Kidney glomerular epithelial cell (primary cell): ENCODE measurements at places on chromosomes 6 and 20.
A peak's percentile ranks its signal among the peaks of the same experiment; 100 is the strongest.

- DNase-seq = no peak
Observed at GRCh38 chr6:36650848-36651478, 27.6 kb upstream of the CDKN1A start.

DNA sequence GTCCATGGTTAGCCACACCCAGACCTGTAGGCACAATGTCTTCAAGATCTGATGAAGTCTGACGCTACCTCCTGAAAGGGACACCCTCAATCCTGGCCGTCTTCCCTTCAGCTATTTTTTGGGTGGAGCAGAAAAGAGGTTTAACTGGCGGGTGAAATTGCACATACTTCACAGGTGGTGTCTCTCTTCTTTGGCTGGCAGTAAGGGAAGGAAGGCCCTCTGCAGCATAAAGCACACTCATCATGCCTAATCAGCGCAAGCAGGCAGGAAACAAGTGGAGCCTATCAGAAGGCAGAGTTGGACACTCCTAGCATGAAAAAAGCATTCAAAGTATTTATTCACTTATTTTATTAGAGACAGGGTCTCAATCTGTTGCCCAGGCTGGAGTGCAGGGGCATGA lies 32.9 kb downstream of the PNLDC1 start:
- no peak for DNase-seq

DNA sequence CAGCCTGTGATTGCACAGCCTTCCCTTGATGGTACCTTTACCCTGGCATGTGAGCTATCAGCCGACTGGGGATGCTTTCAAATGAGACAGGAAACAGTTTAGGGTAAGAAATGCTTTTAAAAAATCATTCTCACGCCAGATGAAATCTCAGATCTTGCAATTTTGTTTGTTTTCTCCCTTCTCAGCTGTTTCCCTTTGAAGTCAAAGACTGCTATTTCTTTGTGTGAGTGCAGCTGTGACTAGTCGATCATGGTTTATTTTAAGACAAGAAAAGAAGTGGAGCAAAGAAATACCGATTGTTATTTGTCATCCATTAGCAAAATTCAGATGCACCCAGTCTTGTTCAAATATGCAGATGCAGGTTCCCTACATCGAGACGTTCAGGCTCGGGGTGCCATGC lies 489.7 kb downstream of the QKI start:
- no peak for DNase-seq

GRCh38 chr20:45612314-45612713 lies 17.2 kb upstream of the WFDC10A start:
- no peak for DNase-seq

DNA sequence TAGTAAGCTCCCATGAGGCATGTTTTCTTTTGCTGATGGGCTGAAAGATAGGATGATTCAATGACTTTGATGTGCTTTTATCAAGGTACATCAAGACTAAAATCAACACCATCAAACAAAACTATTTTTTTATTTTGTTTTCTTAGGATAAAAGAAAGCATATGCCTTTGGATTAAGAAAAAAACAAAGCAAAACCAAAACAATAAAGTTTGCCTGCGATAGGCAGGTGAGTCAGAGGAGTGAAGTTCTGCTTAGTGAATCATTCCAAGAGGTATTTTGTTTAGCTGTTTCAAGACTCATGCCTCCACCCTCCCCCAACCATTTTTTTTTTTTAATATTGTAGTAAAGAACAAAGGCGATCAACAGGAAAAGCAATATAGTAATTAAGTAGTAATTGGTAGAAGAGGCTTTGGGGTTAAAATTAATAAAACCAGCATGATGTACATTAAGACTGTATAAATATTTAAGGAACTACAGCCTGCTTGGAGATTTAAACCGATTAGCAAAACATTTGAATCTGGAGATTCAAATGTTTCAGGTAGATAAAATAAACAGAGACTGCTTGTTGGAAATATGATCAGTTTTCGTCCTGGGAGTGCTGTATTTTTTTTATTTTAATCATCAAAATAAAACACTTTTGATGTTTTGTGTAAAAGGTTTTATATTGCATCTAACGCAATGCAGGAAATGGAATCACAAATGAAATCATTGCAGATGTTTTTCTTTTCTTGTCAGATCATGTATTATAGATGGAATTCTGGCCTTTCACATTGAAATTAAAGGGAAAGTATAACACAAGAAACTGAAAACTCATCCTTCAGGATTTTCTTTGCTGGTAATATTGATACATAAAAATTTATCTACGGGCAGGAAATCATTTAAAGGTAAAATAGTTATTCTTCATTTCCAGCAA lies 482.3 kb upstream of the MANEA start:
- peak; percentile 82 for DNase-seq

DNA sequence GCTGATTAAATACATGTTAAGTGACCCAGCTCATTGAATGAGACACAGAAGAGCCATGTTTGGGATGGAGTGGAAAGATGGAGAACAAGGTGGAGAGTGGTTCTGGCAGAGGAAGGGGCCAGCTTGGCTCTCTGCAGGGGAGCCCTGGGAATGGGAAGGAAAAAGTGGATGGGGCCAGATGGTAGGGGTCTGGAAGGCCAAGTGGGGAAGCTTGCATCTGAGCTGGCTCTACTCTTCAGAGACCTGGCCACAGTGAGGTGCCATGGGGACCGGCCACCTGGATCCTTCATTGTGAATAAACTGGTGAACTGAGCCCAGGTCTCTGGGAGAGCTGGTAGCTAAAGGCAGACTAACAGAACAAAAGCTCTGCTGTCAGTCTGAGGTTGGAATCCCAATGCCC lies 48.9 kb upstream of the SIRPA start:
- no peak for DNase-seq

DNA sequence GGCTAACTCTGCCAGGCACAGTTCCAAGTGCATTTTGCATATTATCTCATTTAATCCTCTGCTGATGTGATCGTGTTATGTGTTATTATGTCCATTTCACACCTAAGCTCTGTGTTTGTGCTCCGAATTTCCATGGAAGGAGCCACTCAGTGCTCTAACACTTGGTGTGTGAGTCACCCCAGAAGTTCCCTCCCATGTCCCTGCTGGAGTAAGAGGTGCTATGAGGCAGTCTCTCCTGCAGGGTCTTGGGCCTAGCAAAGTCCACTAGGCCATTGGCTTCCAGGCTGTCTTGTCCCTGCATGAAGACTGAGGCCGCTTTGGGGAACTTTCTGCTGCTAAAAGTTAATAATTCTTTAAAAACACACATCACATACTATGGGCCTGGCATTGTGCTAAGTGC lies 405.9 kb upstream of the SULF2 start:
- DNase-seq = peak; percentile 4

GRCh38 chr6:108644252-108644651 lies 83.5 kb downstream of the FOXO3 start:
- DNase-seq = no peak

GRCh38 chr20:7798176-7798575 lies 142.1 kb downstream of the HAO1 start:
- DNase-seq = no peak

DNA sequence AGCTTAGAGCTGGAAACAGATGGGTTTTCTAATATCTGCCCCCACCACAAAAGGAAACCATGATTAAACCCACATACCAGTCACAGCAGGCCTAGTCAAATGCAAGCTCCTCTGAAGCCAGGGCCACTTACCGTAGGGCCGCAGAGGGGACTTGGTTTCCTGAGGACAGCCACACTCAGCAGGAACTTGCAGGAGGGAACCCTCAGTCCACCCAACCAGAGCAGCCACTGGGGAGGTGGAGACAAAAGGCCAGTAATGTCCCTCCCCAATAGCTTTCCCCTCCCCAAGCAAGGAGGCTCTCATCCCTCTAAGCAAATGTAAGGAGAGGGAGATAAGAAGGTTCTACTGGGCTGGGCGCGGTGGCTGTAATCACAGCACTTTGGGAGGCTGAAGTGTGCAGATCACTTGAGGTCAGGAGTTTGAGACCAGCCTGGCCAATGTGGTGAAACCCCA lies 384.4 kb upstream of the JARID2 start:
- no peak for DNase-seq

DNA sequence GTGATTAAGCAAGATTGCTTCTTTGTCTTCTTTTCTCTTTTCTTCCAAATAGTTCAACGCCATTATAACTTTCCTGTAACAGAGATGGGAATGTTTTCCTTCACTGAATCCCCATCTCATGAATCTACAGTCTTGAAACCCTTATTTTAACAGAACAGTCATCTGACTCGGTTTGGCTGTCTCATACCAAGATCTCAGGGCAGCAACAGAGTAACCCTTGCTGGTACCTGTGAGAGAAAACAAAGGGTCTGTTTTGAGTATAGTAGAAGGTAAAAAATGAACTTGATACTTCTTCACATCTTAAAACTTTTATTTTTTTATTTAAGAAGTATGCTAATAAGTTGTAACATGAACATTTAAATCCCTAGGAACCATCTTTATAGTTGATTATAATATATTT lies 19.6 kb upstream of the DSE start:
- DNase-seq = no peak

DNA sequence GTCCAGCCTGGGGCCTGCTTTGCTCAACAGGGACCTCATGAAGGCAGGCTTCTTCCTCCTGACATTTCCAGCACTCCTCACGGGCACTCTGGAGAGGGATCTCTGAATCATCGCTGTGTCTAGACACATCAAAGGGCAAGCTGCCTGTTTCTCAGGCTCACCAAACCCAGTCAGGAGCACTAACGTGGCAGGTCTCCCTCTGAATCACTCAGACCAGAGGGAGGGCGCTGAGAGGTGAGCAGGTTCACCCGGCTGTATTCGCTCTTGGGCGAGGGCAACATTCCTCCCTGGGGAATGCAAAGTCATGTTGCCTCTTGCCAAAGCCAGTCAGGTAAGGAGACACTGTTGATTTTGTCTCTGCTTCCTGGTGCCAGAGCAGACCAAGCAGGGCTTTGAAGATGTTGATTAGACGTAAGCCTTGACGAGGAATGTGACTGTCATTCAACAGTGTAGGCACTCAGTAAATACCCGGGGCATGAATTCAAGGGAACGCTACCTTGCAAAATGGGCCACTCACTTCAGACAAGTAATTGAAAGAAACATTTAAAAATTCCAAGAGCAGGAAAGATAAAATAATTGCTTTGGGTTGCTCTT lies 50.1 kb downstream of the CYP24A1 start:
- peak; percentile 99 for DNase-seq

DNA sequence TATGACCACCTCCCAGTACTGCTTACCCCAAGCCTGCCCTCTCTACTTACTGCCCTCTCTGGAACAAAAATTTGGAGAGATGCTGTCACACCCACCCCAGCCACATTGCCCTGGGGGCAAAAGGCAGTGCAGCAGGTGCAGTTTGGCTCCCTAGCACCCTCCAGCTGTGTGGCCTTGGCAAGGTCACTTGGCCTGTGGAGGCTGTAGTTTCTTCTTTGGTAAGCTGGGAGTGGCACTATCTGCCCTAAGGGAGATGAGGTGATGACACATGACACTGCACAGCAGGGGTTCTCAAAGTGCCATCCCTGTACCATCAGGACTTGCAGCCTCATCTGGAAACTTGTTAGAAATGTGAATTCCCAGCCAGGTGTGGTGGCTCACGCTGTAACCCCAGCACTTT lies 44.8 kb downstream of the TAF8 start:
- no peak for DNase-seq

DNA sequence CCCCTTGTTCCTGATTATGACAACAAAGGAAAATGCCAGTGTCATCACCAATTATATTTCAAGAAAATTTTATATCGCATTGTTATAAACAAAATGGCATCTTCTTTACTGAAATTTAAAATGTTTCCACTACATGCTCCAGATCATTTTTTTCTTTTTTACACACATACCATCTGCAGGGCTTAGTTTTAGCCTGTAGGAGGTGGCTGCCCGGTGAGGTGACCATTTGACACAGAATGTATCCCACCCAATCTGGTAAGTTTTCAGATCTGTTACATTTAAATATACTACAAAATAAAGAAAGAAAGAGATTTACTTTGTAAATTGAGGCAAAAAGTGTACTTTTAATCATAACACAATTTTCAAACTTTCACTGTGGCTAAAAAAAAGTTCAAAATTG lies 81.8 kb downstream of the COL12A1 start:
- no peak for DNase-seq
